ENCODE measurements at places on chromosomes 1 and 21. TPM values are rescaled to one million over a fixed set of nuclear protein-coding genes. Genes with fewer than 3 reads are reported as not detected.

DNA sequence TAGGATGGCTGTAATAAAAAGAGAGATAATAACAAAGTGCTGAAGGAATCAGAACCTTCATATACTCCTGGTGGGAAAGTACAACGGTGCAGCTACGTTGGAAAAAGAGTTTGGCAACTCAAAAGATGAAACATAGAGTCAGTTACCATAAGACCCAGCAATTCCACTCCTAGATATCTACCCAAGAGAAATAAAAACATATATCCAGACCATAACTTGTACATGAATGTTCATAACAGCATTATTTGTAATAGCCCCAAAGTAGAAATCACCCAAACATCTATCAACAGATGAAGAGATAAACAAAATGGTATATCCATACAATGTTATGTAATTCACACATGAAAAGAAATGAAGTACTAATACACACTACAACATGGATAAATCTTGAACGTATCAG is 30.5 kb upstream of the DNAH14 start:
- no peak for DNase-seq

DNA sequence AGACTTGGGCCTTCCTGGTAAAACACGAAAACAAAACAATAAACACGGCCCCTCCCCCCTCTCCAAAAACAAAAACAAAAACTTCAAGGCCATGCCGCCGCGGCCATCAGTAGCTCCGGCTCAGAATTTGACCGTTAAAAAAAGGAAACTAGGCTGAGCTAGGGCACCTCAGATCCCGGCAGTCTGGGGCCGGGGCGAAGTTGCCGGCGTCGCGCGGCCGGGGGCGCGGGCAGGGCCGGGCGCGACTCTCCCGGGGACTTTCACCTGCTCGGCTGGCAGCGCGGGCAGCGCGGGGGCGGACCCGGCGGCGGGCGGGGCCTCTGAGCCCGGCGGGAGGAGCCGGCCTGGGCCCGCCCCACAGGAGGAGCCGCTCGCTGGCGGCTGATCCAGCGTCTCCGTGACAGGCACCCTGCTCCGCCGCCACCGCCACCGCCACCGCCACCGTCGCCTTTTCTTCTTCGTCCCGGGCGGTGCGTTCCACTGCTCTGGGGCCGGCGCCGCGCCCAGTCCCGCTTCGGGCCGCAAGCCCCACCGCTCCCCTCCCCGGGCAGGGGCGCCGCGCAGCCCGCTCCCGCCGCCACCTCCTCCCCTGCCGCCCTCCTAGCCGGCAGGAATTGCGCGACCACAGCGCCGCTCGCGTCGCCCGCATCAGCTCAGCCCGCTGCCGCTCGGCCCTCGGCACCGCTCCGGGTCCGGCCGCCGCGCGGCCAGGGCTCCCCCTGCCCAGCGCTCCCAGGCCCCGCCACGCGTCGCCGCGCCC is at the start of gene NOS1AP:
Gene NOS1AP, plus strand, starts transcription at position 358 of the 760 bp plus-strand sequence. CDS start 487 bp downstream, outside the sequence.
- DNase-seq, result peak; percentile 55

- no peak for DNase-seq
These were observed 103.1 kb downstream of the GALNT2 start for GRCh38 chr1:230170153-230170547.

- no peak for DNase-seq
These were observed 23.4 kb upstream of the FMO4 start for GRCh38 chr1:171290621-171291020.

- no peak for DNase-seq
These were observed 2.1 kb downstream of the HEATR1 start for GRCh38 chr1:236602171-236602570.

DNA sequence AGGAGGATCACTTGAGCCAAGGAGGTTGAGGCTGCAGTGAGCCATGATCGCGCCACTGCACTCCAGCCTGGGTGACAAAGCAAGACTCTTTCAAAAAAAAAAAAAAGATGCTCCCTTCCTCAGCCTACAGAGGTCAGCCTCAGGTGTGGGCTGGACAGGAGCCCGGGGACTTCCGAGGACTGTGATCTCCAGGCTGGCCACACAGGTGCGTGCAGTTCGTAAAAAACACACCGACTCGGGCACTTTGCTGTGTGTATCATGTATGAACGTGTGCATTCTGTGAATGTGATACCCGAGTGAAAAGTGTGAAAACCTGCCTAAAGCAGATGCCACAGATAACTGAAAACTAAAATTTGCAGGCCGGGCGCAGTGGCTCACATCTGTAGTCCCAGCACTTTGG is 8.4 kb upstream of the CCDC27 start:
- no peak for DNase-seq

- no peak for DNase-seq
These were observed 667.4 kb upstream of the ZP4 start for GRCh38 chr1:238558156-238558555.

- no peak for DNase-seq
These were observed 192.1 kb downstream of the SETD4 start for GRCh38 chr21:35868005-35868868.

DNA sequence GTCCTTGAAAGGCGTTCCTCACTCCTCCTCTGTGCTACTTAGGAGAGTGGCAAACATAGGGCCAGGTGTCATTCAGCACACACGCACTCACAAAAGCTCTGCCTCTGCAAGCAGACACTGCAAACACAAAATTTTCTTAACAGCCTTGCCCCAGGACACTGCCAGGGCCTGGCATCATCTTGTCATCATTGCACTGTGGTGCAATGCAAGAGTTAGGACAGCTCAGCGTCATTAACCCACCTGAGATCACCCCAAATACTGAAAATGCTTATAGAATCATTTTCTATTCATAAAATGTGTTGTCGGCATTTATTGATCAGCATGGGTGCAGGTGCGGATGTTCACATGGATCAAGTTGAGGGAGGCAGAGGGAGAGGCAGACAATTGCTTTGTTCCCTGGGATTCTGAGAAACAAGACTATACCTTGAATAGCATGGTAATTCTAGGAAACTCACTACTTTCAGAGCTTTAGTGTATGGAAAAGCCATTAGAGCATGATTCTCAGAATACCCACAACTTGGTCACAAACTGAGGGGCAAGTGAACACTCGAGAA is 3.0 kb downstream of the ADAM30 start:
- DNase-seq, result no peak

- DNase-seq, result no peak
These were observed 5.8 kb downstream of the OR6P1 start for GRCh38 chr1:158564608-158565007.

GRCh38 chr1:226047495-226047894 is 15.0 kb upstream of the H3-3A start:
- no peak for DNase-seq

GRCh38 chr1:175178456-175178855 is 14.1 kb downstream of the KIAA0040 start:
- no peak for DNase-seq

GRCh38 chr1:194167956-194168640 is 981.7 kb upstream of the B3GALT2 start:
- DNase-seq, result no peak

- no peak for DNase-seq
These were observed 113.4 kb upstream of the SLC25A33 start for GRCh38 chr1:9425859-9426258.

GRCh38 chr1:11138952-11139351 is 39.3 kb upstream of the EXOSC10 start:
- DNase-seq, result no peak

GRCh38 chr1:156595016-156595415 is 3.4 kb downstream of the NAXE start:
- DNase-seq, result no peak

DNA sequence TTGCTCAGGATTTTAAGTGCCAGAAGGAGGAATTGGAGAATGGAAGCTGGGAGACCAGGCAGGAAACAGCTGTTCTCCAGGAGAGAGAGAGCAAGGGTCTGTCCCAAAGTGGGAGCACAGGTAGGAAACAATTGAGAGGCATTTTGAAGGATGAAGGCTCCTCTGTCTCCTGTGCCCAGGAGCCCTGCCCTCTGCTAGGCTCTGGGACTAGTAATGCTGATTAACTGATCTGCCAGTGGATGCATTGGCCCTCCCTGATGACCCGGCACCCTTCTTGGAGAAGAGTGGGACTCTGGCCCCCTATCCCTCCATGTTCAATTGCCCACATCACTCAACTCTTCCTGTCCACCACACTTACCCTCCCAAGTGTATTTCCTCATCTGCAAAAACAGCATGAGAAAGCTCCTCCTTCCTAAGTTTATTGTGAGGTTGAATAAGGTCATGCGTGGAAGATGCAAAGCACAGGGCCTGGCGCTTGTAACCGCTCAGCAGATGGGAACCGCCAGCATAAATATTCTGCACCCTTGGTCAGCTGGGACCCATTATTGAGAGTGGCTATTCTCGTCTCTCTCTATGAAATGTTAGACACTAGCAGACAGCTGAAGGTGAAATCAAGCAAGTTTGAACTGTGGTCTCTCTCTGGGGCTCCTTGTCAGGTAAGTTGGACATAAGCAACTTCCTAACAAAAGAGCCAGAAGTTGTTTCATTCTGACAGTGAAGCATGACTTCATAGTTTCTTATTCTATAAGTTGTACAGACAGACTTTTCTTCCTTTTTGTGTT is 63.0 kb upstream of the ANGPTL1 start:
- DNase-seq, result no peak

DNA sequence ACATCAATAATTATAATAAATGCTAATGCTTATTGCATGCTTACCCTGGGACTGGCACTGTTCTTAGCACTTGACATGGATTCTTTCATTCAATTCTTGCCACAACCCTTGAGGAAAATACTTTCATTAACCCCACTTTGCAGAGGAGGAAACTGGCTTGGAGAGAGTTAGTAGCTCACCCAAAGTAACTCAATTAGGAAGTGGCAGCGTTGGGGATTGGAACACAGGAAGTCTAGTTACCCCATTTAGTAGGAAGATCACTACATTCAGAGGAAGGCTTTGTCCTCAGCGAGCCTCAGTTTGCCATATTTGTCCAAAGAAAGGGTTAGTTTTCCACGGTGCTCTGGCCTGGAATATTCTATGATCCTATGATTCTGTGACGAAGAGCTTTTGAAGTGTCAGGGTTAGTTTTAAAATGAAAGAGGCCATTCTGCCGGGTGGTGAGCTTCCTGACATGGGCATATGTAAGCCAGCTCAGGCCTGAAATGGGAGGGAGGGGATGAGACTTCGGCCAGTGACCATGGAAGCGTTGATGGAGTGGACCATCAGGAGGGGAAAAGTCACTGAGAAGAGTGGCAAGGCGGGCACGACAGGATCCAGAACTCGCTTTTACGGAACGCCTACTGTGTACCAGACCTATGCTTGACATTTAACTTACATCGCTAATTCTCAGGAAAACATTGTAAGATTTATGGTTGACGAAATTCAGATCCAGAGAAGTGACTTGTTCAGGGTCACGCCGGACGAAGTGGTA is 28.2 kb upstream of the EPB41 start:
- DNase-seq, result no peak

The TP73 gene
- 2.1 TPM for polyA plus RNA-seq

The NUAK2 gene
- 7.0 TPM for polyA plus RNA-seq

The WNT3A gene
- 0.05 TPM for polyA plus RNA-seq

The SPATA46 gene
- 0.35 TPM for polyA plus RNA-seq

The DRAXIN gene
- 2.5 TPM for polyA plus RNA-seq
